GM03348 (cell line): ENCODE measurements at places on chromosomes 16 and 17.

GRCh38 chr17:78499715-78500540 lies 77.3 kb downstream of the DNAH17 start:
- no peak for DNase-seq

DNA sequence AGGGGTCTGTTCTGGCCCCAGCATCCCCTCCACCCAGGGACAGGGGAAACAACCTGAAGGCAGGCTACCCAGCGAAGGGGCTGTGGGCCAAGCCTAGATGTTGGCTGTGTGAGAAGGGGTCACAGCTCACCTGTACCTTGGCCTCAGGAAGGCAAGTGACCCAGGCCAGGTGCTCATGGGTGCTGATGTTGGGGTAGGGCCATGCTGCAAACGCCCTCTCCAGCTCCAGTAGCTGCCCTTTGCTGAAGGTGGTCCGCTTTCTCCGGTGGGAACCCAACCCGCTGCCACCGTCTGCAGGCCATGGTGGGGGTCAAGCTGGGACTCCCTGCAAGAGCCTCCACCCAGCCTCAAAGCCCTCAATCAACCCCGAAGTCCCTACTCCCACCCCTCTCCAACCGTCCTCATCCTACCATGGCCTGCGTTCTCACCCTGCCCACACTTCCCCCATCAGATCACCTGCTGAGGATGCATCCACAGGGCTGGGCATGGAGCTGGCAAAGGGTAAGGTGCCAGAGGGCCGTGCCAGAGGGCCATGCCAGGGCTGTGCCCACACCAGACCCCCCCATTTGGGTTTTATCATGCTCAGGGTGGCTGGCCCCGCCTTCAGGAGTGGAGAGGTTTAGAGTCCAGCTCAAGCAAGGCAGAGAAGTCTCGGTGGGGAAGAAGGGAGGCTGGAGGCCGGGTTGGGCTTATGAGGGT lies at the start of gene SEBOX:
Gene SEBOX (minus strand): TSS at position 535 of the 699 bp plus-strand sequence. CDS start 48 bp downstream, at position 487.
- DNase-seq, result no peak

DNA sequence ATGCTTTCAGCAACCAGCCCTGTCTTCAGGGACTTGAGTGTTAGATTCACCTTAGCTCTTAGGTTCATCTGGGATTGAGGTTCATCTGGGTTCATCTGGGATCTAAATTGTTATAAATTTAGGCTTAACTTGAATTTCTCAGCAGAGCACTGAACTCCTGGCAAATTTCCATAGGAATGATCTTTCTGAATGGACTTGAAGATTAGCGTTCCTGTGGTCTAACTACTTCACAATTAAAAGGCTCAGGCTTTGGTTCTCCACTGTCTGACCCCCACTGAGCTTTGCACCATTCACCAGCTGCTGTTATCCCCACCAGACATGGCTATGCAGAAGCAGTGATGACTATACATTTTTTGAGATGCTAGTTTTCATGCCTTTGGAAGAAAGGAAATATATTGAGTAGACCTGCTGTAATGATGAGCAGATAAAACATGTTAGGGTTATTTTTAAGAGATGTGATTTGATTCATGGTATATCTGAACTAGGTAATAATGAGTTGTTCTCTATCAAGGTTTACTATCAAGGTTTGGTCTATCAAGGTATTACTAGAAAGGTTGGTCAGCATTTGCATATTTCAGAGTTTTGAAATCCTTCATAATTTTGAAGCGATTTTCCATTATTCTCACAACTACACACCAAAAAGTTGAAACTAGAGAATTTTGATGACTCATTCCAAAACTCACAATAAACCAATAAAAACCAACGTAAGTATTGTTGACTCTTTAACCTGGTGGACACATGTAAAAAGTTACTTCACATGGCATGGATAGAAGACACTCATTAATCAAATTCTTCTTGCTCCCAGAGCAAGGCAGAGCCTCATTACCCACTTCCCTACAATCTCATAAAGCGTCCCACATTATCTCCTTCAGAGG lies 71.7 kb downstream of the SNX11 start:
- DNase-seq, result no peak

- no peak for DNase-seq
These were observed 218.6 kb upstream of the CDH8 start for GRCh38 chr16:62254847-62255246.

- DNase-seq, result no peak
These were observed 287 bp upstream of the INTS2 start for GRCh38 chr17:61928101-61928436.

- DNase-seq, result no peak
These were observed 81.7 kb upstream of the FAM20A start for GRCh38 chr17:68682903-68683302.
